Right atrium auricular region (tissue), 2 donors: ENCODE measurements at places on chromosomes 4 and X. TPM values are rescaled to one million over a fixed set of nuclear protein-coding genes. Genes with fewer than 3 reads are reported as not detected.

- DNase-seq = no peak
These were observed 293.4 kb downstream of the BMPR1B start for GRCh38 chr4:95050980-95051701.

The GABRE gene
- 4.2 TPM for total RNA-seq

GRCh38 chrX:119617517-119618164, 11.4 kb upstream of the NKRF start:
- DNase-seq = no peak

GRCh38 chrX:16946971-16947562, 609 bp downstream of the REPS2 start:
- DNase-seq = no peak

The PNCK gene
- 4.0 TPM for total RNA-seq

DNA sequence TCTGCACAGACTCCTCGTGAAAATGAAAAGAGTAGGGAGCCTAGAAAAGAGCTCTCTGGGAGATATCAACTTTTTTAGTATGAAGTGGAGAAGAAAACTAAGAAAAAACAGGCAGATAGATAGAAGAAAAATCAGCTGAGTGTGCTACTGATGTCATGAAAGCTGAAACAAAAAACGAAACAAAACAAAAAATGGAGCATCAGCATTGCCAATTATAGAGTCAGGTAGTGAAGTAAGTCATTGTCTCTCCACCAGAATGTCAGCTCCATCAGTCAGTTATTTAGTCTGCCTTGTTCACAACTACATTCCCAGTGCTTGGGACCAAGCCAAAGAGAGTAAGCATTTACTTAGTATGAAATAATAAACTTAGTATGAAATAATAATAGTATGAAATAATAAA, 595.1 kb downstream of the STPG2 start:
- DNase-seq = no peak

DNA sequence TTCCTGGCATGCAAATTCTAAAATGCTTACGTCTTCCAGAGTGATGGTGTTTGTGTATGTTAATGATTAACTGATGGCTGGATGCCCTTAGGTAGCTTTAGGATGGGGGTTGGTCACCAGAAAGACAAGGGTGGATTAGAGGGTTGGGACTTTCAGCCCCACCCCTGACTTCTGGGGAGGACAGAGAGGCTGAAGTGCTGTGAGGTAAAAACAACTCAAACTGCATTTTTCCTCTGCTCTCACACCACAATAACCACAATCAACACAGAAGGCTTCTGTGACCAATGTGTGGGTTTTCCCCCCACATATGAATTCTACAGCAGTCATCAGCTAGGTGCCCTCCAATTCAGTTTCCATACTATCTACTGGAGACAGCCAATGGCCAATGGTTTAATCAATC, 18.7 kb upstream of the DDIT4L start:
- no peak for DNase-seq

The MYOZ2 gene
- 770 TPM for total RNA-seq

DNA sequence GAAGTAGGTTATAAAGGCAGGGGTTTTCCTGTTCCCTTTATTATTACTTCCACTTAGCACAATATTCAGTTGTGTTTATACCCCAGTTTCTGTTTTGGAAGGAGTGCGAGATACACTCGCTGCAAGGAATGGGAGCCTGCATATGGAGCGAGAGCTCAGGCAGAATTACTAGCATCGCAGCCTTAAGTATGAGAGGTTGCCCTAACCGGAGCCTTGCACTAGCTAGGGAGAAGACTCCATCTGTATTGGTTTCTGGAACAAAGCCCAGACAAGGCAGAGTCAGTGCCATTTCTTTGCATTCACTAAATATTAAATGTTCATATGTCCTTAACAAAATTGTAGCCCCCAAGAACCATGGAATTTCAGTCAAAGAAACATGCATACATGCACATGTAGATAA, 6.2 kb upstream of the DCTD start:
- no peak for DNase-seq

The SHISA3 gene
- 14.5 TPM for total RNA-seq

DNA sequence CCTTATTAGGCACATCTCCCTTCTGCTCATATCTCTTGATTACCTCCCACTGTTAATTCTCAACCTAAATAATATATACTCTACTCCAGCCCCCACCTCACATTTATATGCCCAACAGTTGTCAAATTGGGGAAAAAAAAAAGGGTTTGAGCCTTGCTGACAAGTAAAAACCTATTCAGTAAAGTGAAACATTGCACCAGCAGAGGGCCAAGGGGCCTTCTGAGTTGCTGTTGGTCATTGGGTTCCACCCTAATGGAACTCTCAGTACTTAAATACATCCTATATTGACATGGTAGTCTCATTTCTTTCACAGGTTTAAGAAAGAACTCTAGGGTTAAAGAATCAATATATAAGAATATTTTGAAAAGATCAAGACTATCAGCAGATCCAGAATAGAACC, 362.2 kb downstream of the SMARCA1 start:
- DNase-seq = no peak

- DNase-seq = no peak
These were observed 70.3 kb downstream of the ANXA10 start for GRCh38 chr4:168162604-168163003.

GRCh38 chr4:185232370-185232769, 23.0 kb downstream of the SNX25 start:
- no peak for DNase-seq

The FGF16 gene
- total RNA-seq = not detected

GRCh38 chrX:118182025-118182424, 65.4 kb upstream of the KLHL13 start:
- no peak for DNase-seq

DNA sequence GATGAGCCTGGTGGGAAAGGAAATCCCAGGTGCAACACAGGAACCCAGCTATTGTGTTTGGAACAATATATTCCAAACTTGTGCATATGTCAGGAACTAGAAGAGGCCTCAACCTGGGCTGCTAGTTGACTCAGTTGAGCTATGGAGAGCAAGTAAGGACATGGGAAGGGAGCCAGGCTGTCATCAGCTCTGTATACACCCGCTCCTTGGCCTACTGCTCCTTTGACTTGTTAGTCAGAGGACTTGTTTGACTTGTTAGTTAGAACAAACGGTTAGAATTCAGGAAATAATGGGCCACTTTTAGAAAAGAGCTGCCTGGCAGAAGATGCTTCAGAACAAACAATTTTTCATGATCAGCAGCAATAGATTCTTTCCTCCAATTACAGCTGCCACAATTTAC, 76.4 kb downstream of the CBLL2 start:
- DNase-seq = no peak

- DNase-seq = no peak
These were observed 78.7 kb downstream of the ANAPC10 start for GRCh38 chr4:145019346-145019745.

The SLC2A9 gene
- total RNA-seq = 5.8 TPM

- no peak for DNase-seq
These were observed 2182.9 kb upstream of the TENM3 start for GRCh38 chr4:180060159-180060889.

DNA sequence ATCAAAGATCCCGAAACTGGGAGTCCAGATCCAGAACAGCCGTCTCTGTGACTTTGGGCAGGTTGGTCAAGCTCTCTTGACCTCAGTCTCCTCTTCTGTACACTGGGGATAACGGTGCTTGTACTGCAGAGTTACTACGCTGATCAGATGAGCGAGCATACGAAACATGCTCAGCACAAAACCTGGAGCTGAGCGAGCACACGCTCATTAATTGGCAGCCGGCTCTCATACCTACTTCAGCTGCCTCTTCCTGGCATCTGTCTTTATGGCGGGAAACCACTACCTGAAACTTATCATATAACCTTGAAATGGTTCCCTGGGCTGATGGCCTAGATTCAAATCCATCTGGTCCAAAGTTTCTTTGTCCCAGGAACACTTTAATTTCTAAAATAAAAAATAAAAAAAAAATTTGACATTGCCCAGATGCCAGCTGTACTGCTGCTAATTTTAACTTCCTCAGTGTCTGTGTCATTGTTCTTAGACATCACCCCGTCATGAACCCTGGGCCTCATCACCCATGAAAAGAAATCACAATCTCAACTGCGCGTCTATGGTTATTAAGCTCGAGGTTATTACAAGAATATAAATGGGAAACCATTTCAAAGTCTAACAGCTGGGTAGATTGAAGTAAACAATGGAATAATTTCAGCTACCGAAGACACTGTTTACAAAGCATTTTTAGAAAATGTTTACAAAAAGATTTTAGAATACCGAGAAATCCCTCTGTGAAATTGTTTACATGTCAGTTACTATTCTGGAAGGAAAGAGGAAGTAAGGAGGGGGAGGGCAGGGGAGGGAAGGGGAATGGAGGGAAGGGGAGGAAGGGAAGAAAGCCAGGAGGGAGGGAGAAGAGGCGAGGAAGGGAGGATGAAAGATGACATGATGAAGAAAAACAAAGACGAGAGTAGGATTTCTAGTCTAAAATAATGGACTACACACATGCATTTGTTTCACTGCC, 49.0 kb downstream of the CRMP1 start:
- no peak for DNase-seq

DNA sequence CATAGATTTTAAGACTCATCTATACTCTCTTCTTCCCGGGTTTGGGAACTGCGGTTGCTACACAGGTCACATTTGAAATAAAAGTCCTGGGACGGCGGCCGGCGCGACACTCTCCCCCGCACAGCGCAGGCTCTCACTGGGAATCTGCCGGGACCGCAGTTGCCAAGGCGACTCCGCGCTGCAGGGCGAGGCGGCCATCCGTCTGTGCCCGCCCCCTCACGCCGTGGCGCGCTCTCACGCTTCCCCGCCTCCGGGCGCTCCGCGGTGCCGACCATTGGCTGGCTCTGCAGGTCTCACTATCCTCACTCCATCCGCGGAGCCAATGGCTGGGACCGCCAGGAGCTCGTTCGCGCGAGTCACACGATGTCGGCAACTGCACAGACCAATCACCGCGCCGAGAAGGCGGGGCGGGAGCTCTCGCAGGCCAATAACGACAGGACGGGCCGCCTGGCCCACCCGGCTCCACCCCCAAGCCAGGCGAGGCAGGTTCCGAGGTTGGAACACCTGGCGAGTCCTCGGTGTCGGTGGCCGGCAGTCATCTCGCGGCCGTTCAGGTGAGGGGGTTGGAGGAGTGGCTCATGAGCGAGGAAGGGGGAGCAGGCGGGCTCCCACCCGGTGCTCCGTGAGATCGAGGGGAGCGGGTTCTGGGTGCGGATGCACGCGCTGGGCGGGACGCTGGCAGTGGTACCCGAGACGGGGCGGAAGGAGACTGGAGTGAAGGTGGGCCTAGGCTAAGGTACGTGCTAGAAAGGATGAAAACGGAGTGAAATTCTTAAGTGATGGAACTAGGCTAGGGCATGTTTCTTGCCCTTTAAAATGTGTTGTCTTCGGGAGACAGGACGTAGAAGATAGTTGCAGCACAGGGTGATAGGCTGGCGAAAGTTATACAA, at the start of gene MSMO1:
Gene MSMO1, plus strand, starts transcription at position 459 of the 890 bp plus-strand sequence. CDS start 5,702 bp downstream, outside the sequence.
- DNase-seq = peak; percentile 99
